ENCODE measurements at places on chromosomes 11 and 22.

DNA sequence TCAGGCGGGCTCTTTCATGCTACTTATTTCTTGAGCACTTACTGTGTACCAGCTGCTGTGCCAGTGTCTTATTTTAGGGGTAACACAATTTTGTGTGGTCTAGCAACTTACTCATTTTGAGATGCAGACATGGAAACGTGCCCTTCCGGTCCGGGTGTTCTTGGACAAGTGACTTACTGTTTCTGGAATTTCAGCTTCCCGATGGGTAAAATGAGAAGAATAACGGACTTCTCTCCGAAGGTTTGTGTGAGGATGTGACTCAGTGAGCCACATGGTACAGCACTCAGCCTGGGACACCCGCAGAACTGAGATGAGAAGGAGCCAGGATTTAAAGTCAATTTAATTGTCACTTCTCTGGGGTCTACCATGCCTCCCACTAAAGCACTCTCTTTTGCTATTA lies 114.5 kb upstream of the SYT13 start:
- no peak for DNase-seq

GRCh38 chr11:9711454-9712307 lies 47.8 kb downstream of the SWAP70 start:
- no peak for DNase-seq

DNA sequence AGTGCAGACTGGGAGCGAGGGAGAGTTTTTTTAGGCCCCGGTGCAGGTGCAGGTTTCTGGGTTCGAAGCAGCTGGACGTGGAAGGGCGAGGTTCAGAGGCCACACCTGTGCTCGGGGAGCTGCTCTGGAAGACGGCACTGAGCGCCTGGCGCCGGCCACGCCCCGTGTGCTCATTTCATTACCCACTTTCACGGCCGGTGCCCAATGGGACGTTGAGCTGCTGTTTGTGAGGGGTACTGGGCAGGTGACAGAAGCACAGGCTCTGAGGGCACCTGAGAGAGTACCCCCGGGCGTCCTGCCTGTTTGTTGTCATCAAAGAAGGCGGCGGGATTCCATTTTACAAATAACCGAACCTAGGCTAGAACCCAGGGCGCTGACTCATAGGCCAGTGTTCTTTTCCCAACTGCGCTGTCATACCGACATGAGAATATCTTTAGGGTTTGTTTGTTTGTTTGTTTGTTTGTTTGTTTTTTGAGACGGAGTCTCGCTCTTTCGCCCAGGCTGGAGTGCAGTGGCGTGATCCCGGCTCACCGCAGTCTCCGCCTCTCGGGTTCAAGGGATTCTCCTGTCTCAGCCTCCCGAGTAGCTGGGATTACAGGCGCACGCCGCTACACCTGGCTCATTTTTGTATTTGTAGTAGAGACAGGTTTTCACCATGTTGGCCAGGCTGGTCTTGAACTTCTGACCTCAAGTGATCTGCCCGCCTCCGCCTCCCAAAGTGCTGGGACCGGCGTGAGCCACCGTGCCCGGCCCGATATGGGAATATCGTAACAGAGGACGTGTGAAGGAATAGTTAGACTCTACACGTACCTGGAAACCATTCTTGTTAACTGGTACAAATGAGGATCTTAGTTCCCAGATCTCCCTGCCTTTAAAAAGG lies 16.6 kb upstream of the SPTBN2 start:
- no peak for DNase-seq

GRCh38 chr11:70071996-70072395 lies 6.1 kb upstream of the ANO1 start:
- peak; percentile 30 for DNase-seq

DNA sequence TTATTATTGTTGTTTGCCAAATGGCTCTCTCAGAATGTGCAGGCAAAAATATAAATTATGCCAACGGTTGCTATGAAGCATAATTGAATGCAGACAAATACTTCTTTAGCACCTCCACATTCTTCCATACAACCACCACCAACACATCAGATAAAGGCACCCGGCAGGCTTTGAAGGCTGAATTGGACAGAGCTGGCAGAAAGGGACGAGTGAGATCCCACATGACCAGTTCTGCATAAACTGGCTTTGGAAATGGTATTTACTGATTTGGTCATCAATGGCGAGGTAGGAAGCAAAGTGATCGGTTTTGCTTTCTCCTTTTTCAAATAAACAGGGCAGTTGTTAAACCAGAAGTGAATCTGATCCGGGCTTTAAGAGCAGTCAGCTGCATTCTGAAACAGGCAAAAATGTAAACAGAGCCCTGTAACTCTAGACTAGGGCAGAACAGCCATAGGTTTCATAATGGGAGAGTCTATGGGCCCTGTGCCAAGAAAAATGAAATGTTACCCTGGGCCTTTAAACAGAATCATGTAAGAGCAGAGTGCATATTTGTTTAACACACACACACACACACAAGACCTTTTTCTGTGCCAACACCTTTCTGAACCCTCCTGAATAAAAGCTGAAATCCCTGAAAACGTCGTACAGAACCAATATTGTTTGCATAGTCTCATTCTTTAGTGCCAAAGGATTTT lies 97.7 kb downstream of the MPPED2 start:
- DNase-seq: no peak
